Breast epithelium (tissue), 4 donors: ENCODE measurements at places on chromosomes 16 and 17. TPM values are rescaled to one million over a fixed set of nuclear protein-coding genes. Genes with fewer than 3 reads are reported as not detected.

- no peaks in the 10 kb centered on the region for H3K4me1 ChIP-seq
- no peaks in the 10 kb centered on the region for H3K27me3 ChIP-seq
Observed at GRCh38 chr17:5430413-5430999, 8.4 kb downstream of the C1QBP start.

GRCh38 chr17:7380321-7380720, 568 bp upstream of the TNK1 start:
- peak; percentile 89 for DNase-seq
- H3K4me1 ChIP-seq = peaks cover 4% of the 10 kb centered on the region
- H3K27me3 ChIP-seq = no peaks in the 10 kb centered on the region
- peak overlapping the region; percentile 88 for H3K27ac ChIP-seq
- H3K4me3 ChIP-seq = peak overlapping the region; percentile 50
- no peaks in the 10 kb centered on the region for H3K36me3 ChIP-seq

The RAMP2 gene
- total RNA-seq = 245 TPM

The PMM2 gene
- total RNA-seq = 21.4 TPM

- DNase-seq = no peak
- H3K27me3 ChIP-seq = no peaks in the 10 kb centered on the region
- H3K4me1 ChIP-seq = no peaks in the 10 kb centered on the region
- H3K36me3 ChIP-seq = no peaks in the 10 kb centered on the region
- H3K27ac ChIP-seq = no peak overlapping the region
Observed at GRCh38 chr16:21643785-21644184, 8.6 kb downstream of the IGSF6 start.

- no peak overlapping the region for H3K4me3 ChIP-seq
- H3K27ac ChIP-seq = no peak overlapping the region
- H3K4me1 ChIP-seq = no peaks in the 10 kb centered on the region
- H3K27me3 ChIP-seq = no peaks in the 10 kb centered on the region
- no peak for DNase-seq
Observed at GRCh38 chr17:55683550-55684315, 38.9 kb downstream of the TMEM100 start.

DNA sequence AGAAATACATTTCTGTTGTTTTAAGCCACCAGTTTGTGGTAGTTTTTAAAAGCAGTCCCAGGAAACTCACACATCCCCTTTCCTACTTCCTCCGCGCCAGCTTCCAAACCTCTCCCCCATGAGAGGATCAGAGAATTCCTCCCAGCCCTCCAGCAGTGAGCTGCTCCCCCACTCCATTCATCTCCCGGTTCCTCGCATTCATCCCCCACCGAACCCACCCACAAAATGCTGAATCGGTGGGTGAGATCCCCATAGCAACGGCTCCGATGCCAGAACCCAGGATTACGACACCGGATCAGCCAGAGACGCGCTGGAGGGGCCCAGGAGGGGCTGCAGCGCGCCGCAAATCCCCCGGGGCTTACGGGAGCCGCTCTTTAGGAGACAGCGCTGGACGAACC, 251.4 kb upstream of the RPL38 start:
- DNase-seq = no peak
- no peak overlapping the region for H3K27ac ChIP-seq
- no peak overlapping the region for H3K4me3 ChIP-seq
- no peaks in the 10 kb centered on the region for H3K4me1 ChIP-seq
- no peaks in the 10 kb centered on the region for H3K27me3 ChIP-seq

The CD300A gene
- 10.2 TPM for total RNA-seq

- DNase-seq = no peak
- H3K27me3 ChIP-seq = no peaks in the 10 kb centered on the region
- peak overlapping the region; percentile 34 for H3K27ac ChIP-seq
- H3K4me1 ChIP-seq = no peaks in the 10 kb centered on the region
- H3K36me3 ChIP-seq = no peaks in the 10 kb centered on the region
Observed at GRCh38 chr16:84650062-84650991, 2.0 kb downstream of the KLHL36 start.

The RNF135 gene
- total RNA-seq = 50.2 TPM

- no peak overlapping the region for H3K4me3 ChIP-seq
- no peaks in the 10 kb centered on the region for H3K4me1 ChIP-seq
- no peak overlapping the region for H3K27ac ChIP-seq
- DNase-seq = no peak
Observed at GRCh38 chr17:2888326-2888725, 92.1 kb downstream of the RAP1GAP2 start.

GRCh38 chr17:49742166-49742638, 21.7 kb downstream of the FAM117A start:
- no peaks in the 10 kb centered on the region for H3K27me3 ChIP-seq
- H3K4me1 ChIP-seq = no peaks in the 10 kb centered on the region
- no peak overlapping the region for H3K27ac ChIP-seq
- H3K36me3 ChIP-seq = no peaks in the 10 kb centered on the region

GRCh38 chr17:29179232-29180033, 765 bp downstream of the MYO18A start:
- DNase-seq = peak; percentile 45
- H3K4me3 ChIP-seq = peak overlapping the region; percentile 85
- no peaks in the 10 kb centered on the region for H3K27me3 ChIP-seq
- peak overlapping the region; percentile 88 for H3K27ac ChIP-seq

DNA sequence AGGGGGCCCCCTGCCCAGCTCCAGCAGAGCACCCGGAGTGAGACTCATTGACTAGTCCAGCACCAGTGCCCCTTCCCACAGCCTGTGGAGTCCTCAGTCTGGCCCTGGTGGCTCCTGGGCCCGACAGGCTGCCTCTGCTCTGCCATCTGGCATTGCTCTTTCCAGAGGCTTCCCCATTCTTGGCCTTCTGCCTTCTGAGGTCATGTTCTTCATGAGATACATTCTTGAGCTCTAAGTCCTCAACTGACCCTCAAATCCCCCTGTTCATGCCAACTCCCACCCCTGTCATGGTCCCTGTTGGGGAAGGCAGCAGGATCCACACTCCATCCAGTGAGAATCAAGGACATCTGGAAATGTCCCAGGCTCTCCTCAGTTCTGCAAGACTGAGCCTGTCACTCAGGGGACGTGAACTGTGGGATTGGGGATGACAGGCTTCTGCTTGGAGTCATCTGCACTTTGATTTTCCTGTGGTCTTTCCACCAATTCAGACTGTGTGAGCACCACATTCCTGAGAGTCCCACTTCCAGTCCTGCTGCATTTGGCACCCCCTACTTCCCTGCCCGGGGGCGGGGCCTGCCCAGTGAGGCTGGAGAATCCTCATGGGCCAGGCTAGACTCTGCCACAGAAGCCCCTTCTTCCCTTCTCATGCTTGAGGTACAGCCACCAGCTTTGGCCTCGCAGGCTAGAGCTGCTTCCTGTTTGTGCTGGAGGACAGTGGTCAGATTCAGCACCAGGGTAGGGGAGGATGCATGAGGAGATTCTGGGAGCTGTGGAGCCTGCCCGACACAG, 2.7 kb downstream of the TRPV2 start:
- H3K36me3 ChIP-seq = no peaks in the 10 kb centered on the region
- H3K4me3 ChIP-seq = no peak overlapping the region
- H3K27ac ChIP-seq = peak overlapping the region; percentile 82
- H3K4me1 ChIP-seq = no peaks in the 10 kb centered on the region
- DNase-seq = no peak

The LRRC46 gene
- total RNA-seq = 0.59 TPM

- H3K27ac ChIP-seq = no peak overlapping the region
- no peak for DNase-seq
- H3K36me3 ChIP-seq = no peaks in the 10 kb centered on the region
Observed at GRCh38 chr17:5797447-5798050, 213.2 kb upstream of the NLRP1 start.

The ABR gene
- 75.0 TPM for total RNA-seq

GRCh38 chr16:72428681-72429376, 256.9 kb upstream of the PMFBP1 start:
- H3K27ac ChIP-seq = no peak overlapping the region
- no peaks in the 10 kb centered on the region for H3K4me1 ChIP-seq
- H3K36me3 ChIP-seq = no peaks in the 10 kb centered on the region
- H3K4me3 ChIP-seq = no peak overlapping the region

DNA sequence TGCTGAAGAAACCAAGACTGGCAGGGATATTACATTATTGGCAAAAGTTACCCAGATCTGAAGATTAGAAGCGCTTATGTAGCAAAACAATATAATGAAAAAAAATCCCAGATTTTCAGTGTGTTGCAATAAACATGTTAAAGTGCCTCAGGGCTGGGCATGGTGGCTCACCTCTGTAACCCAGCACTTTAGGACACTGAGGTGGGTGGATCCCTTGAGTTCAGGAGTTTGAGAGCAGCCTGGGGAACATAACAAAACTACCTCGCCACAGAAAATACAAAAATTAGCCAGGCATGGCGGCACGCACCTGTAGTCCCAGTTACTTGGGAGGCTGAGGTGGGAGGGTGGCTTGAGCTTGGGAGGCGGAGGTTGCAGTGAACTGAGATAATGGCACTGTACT, 6.8 kb downstream of the ZNF207 start:
- no peak for DNase-seq
- no peak overlapping the region for H3K27ac ChIP-seq
- H3K36me3 ChIP-seq = peaks cover 9% of the 10 kb centered on the region
- peaks cover 26% of the 10 kb centered on the region for H3K4me1 ChIP-seq
- H3K27me3 ChIP-seq = no peaks in the 10 kb centered on the region
- no peak overlapping the region for H3K4me3 ChIP-seq

The NUP93 gene
- total RNA-seq = 48.8 TPM

DNA sequence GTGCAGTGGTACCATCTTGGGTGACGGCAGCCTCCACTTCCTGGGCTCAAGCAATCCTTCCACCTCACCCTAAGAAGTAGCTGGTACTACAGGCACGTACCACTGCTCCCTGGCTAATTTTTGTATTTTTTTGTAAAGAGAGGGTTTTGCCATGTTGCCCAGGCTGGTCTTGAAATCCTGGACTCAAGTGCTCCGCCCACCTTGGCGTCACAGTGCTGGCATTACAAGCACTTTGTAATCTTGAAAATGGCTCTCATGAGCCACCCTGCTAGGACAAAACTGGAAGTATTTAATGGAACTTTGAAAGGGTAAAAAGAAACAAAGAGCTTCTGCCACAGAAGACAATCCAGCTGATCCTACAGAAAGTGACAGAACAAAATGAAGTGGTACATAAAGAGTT, 9.2 kb downstream of the SUMO2 start:
- DNase-seq = no peak
- H3K4me3 ChIP-seq = no peak overlapping the region
- H3K36me3 ChIP-seq = peaks cover 4% of the 10 kb centered on the region
- no peaks in the 10 kb centered on the region for H3K4me1 ChIP-seq

DNA sequence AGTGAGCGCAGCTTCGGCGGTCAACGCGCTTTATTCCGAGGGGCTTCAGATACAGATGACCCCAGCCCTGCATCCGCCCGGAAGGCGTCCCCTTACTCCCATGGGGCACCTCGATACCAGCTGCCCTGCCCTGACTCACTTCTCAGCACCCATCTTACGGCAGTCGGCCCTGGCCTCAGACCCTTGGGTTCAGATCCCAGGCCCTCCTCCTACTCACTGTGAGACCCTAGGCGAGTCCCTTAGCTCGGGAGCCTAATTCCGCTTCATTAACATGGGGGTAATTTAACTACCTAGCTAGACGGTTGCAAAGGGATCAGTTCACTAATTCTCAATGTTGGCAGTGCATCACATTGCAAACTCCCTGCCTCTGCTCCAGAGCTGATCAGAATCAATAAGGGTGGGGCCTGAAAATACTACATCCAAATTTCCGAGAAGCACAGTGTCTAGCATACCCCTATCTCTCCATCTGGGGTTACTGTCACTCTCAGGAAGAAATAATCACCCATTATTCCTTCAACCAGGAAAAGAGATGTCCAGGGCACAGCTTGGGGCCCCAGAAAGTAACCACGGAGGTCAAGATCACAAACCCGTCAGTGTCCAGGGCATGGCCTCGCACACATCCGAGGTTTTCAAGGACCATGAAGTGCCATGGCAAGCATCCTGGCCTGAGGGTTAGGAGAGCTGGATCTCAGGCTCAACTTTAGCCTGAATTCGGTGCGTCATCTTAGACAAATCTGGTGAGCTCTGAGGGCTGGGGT, 415 bp upstream of the FLOT2 start:
- DNase-seq = no peak
- H3K27ac ChIP-seq = peak overlapping the region; percentile 99
- peak overlapping the region; percentile 91 for H3K4me3 ChIP-seq
- H3K4me1 ChIP-seq = peaks cover 5% of the 10 kb centered on the region
- no peaks in the 10 kb centered on the region for H3K36me3 ChIP-seq

The WNK4 gene
- 0.66 TPM for total RNA-seq

- DNase-seq = peak; percentile 68
- H3K27ac ChIP-seq = peak overlapping the region; percentile 48
- H3K4me1 ChIP-seq = peaks cover 14% of the 10 kb centered on the region
- no peaks in the 10 kb centered on the region for H3K27me3 ChIP-seq
Observed at GRCh38 chr16:55502801-55503366, 6.0 kb upstream of the LPCAT2 start.

DNA sequence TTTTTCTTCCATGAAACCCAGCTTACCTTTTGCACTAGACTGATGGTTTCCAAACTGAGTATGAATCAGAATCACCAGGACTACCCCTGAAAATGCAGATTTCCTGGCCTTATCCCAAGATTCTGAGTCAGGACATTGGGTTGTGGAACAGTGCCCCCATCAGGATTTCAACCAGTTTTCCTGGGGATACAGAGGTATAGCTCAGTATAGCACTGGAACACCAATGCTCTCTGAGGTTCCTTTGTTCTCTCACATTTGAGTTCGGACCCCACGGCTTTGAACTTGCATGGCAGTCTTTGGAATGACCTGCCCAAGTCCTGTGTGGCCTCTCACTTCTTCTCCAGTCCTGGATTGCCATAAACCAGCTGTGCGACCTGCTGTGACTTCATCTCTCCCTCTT, 12.8 kb upstream of the CCL8 start:
- H3K36me3 ChIP-seq = no peaks in the 10 kb centered on the region
- H3K4me3 ChIP-seq = no peak overlapping the region
- no peak for DNase-seq

GRCh38 chr16:85724936-85725335, 26.0 kb downstream of the C16orf74 start:
- H3K27ac ChIP-seq = no peak overlapping the region
- H3K4me1 ChIP-seq = no peaks in the 10 kb centered on the region
- DNase-seq = no peak
- H3K4me3 ChIP-seq = no peak overlapping the region

- DNase-seq = no peak
- H3K27ac ChIP-seq = no peak overlapping the region
- no peaks in the 10 kb centered on the region for H3K4me1 ChIP-seq
- H3K4me3 ChIP-seq = no peak overlapping the region
- H3K36me3 ChIP-seq = no peaks in the 10 kb centered on the region
Observed at GRCh38 chr16:75931043-75931442, 204.8 kb upstream of the CPHXL start.
